ENCODE measurements at places on chromosomes 12 and 14.

DNA sequence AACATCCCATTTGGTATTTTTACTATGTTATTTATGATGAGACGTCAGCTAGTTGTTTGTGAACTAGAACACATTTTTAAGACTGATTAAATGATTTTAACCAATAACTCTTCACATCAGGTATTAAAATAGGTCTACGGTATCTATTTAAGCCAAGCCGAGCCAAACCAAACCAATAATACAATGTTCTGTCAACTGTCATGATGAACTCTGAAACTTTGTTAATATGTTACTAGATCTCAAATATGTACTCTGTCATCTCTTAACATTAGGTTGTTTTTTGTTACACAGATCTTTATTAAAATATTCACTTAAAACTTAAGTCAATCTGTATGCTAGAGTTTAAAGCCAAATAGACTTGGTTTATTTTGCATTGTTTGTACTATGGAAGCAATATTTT is 1.0 kb downstream of the ART4 start:
- DNase-seq = no peak

- DNase-seq = no peak
Measured at GRCh38 chr14:91910196-91910595, 37.3 kb downstream of the FBLN5 start.

GRCh38 chr12:14652483-14652882 is 43.9 kb downstream of the GUCY2C start:
- no peak for DNase-seq

DNA sequence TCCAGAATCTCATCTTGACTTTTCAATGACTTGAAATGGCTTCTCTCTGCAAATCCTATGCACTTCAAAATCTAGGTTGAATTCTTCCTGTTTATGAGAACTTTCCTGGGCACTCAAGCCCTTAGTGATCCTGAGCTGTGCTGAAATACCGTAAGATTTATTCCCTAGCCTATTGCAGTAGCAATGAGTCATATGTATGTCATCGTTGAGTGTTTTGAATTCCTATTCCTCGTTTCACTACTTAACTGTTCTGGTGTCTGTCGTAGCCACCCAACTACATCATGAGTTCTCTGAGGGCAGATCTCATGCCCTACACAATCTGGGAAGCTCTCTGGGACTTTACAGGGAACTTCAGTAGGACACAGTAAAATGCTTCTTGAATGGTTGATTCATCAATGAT is 190.8 kb upstream of the TMEM132C start:
- DNase-seq = no peak

DNA sequence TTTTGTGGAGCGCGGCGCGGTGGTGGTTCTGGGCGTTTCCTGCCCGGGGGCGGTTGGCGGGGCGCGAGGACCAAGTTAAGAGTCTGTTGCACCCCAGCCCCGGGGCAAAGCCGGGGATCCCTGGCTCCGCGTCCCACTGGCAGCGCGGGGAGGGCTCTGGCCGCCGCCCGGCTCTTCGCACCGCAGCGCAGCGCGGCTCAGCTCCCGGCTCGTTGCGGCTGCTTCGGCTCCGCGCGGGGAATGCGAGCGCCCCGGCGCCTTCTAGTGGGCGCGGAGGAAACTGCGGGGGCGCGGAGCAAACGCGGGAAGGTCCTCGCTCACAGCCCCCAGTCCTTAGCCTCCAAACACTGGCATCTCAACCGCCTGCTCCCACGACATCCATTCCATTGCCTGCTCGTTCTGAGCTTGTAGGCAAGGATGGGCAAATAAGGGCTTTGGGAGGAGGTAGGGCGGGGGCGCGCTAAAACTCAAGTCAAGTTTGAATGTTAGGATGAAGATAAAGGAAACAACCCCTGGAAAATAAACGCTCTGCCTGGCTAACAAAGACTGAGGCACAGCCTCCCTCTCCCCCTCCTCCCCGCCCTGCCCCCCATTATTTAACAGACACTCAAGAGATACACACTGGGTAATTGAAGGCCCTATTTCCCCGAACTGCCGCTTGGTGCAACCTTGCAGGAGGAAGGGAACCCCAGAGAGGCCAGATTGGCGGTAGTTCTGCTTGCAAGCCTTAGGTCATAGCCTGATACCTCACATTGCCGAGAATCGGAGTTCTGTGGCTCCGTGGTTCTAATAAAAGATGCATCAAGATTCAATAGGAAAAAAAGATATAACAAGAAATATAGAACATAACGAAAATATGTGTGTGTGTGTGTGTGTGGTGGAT is at the start of gene B4GALNT1:
Gene B4GALNT1 (minus strand): TSS at position 244 of the 883 bp plus-strand sequence. CDS start 1,069 bp downstream, outside the sequence.
- DNase-seq = peak; percentile 38

GRCh38 chr14:36955967-36956366 is 216.4 kb downstream of the SLC25A21 start:
- DNase-seq = no peak

- DNase-seq = no peak
Measured at GRCh38 chr12:4355156-4356040, 24.1 kb downstream of the FGF23 start.

GRCh38 chr12:131684015-131684725 is 26.7 kb upstream of the SFSWAP start:
- no peak for DNase-seq

- DNase-seq = no peak
Measured at GRCh38 chr14:65438266-65438933, 25.9 kb downstream of the FUT8 start.

DNA sequence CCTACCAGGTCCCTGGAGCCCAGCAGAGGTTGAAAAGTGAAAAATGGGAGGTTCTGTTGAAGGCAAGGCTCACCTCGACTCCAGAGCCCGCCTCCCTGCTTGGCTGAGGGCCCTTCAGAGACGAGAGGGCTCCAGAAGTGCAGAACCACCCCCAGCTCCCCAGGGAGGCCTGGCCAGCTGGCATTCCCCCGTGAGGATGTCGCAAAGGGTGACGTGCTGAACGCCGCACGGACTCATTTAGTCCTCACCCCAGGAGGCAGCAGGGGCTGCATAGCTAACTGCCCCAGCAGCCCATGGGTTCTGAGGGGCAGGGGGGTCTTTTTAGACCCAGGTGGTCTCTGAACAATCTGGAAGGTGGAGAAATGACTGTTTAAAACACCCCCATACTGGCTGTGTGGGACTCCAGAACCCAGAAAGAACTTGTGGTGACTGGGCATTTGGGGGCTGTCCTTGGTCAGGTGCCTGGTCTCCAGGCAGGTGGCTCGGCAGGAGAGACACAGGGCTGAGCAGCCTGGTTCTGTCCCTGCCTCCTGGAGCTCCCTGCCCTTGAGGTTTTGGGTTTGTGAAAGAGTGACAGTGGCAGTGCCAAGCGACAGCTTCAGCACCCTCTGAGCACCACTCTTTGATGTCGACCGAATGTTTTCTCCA is 32.0 kb downstream of the ANAPC7 start:
- DNase-seq = no peak

GRCh38 chr14:52313462-52313861 is 650 bp upstream of the PTGER2 start:
- no peak for DNase-seq

DNA sequence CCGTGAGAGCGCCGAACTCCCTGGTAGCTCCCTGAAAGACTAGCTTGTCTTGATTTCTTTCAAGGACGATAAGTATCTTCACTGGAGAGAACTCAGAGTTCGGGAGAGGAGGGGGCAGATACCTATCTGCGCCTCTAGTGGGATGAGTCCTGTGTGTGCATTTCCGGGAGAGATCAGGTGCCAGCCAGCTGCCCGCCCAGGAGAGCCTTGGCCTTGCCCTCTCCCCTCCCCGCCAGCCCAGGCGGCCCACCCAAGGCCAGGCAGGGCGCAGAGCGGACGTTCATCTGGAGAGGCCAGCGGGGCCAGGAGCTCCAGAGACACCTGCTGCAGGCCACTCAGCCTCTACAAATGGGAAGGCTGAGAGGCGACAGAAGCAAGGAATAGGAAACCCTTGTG is 1.0 kb downstream of the CD9 start:
- no peak for DNase-seq

GRCh38 chr14:37170993-37171392 is 1.4 kb downstream of the SLC25A21 start:
- DNase-seq = no peak

GRCh38 chr14:67265131-67265530 is 23.9 kb downstream of the PALS1 start:
- no peak for DNase-seq

DNA sequence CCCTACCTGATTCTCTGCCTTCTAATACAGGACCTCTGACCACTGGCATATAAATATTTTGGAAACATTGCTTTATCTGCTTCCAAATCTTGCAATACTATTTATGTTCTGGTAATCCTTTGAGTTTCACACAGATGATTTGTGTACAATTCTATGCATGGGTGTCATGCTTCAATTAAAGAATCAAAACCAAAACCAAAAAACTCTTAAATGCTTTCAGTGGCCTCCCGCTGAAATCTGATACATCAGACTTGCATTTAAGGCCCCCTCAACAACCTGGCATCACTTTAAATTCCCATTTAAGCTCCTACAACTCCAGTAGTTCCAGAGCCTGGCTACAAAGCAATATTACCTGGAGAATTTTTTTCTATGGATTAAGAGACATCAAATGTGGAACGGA is 221.7 kb upstream of the NAV3 start:
- DNase-seq = no peak

DNA sequence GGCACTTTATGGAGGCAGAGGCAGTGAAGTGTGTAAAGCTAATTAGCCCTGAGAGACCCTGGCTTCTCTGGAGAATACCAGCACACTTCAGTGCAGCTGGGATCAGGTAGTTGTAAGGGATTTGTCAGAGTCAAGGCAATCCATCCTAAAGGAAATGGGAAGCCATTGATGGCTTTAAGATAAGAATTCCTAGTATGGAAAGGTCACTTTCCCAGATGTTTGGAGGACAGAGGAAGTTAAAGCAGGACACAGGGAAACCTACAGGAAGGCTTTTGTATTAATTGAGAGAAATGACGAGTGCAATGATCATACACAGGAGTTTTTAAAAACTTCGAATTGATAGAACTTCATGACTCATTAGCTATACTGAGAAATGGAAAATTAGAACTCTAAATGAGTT is 254.4 kb downstream of the SLC16A7 start:
- no peak for DNase-seq

- DNase-seq = no peak
Measured at GRCh38 chr14:31592631-31593030, 31.4 kb downstream of the NUBPL start.

DNA sequence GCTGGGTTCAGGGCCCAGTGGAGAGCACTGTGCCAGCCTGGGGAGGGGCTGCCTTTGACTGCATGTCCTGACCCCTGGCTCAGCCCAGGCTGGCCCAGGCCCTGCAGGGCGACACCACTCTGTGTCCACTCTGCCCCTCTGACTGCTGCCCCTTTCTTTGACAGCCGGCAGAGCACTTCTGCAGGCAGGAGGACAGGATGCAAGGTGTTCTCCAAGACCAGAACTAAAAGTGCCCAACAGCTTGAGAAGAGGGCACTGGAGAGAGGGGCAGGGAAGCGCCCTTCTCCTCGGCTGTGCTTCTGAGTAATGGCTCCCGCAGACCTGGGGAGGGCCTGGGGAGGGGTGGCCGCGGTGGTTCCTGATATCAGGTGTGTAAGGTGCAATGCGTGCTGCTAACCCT is 72.7 kb downstream of the WDR20 start:
- DNase-seq = no peak

GRCh38 chr14:44353805-44354204 is 153.3 kb downstream of the FSCB start:
- no peak for DNase-seq

DNA sequence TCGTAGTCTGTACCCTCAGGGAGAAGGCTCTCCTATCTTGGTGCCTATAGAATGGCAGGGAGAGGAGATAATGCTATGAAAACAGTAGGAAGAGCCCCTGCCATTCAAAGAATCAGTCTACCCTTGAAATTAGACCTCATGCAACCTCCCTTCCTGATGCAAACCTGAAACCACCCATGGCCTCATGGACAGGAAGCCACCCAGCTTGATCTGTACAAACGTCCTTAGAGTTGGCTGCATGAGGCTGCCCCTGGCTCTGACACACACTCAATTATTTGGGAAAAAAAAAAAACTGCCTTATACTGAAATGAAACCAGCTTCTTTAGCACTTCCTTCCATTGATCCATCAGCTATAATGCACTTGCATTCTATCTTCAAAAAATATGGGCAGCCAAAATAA is 116.6 kb upstream of the BCL2L14 start:
- DNase-seq = no peak

- DNase-seq = no peak
Measured at GRCh38 chr14:33836900-33837577, 113.8 kb downstream of the EGLN3 start.
